Bronchial epithelial cell (primary cell): ENCODE measurements at places on chromosomes 12 and 14.

GRCh38 chr14:98323836-98324235 lies 948.2 kb downstream of the BCL11B start:
- DNase-seq: no peak

DNA sequence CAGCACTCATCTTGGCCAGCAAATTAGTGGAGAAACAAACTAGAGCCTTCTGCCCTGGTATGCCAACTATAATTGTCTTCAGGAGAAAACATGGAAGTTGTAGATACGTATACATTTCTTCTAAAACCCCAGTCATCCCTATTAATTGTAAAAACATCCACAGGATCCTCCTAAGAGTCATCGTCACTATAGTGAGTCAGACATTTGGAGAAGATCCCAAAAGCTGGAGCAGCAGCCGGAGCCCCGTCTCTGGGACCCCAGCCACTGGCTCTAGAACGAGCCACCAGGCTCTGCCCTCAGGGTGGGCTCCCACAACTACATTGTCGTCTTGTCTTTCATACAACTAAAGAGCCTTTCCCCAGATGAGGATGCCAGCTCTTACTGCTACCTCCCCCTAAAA lies 15.5 kb downstream of the PRKAB1 start:
- no peak for DNase-seq

- DNase-seq: no peak
Observed at GRCh38 chr14:104974665-104975390, 3.3 kb downstream of the AHNAK2 start.

DNA sequence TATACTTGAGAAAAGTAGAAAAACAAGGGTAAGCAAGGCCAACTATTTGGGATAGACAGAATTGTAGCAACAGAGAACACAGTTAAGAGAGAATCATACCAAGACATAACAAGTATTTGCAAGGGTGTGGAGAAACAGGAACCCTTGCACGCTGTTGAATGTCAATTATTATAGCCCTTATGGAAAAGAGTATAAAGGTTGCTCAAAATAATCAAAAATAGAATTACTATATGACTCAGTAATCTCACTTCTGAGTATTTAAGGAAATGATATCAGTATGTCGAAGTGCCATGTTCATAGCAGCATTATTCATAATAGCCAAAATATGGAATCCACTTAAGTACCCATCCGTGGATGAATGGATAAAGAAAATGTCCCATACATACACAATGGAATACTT lies 193.3 kb downstream of the PHLDA1 start:
- no peak for DNase-seq

DNA sequence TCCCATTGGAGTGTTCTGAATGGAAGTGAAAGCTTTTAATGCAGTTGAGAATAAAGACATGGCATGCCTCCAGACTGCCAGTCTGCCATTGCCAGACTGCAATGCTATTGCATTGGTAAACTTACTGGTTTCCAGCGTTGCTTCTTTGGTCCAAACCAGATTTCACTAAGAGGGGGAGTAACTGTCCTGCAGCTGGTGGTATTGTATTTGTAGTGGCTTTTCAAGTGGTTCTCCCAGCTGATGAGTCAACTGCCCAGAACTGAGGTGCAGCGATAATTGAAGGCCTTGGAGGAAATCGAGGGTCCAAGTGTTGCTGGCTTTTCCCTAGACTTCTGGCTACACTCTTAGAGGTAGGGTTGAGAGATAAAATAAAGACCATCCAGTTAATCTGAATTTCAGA lies 31.9 kb downstream of the ERG28 start:
- DNase-seq: no peak

DNA sequence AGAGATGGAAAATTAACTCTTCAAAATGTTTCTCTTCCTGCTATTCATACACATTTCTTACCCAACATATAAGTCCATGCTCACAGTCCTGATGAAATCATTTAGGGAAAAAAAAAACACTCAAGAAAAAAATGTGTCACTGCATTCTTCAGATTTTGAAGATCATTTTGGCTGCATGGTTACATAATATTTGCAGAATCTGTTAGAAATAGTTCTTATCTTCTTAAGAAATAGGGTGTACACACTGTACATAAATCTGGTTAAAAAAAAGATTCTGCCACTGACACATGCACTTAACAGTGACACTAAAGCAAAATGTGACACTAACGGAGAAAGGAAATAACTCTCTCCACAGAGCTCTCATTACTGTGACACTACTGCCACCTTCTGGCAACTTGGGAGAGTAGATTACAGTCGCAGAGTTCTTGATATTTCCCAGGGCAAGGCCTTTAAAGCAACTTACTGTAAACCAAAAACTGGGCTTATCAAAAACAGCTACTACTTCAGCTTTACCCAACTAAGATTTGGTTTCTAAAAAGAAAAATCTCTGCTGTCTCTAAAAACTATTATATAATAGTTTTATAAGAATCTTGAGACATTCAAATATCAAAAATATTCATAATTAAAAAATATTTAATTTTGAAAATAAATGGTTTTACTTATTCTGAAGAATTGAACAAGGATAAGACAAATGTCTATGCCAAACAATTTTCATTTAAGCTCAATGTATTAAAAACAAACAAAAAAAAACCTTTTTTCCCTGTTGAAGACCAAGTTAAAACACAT lies 65.0 kb downstream of the SETD3 start:
- DNase-seq: peak; percentile 75

DNA sequence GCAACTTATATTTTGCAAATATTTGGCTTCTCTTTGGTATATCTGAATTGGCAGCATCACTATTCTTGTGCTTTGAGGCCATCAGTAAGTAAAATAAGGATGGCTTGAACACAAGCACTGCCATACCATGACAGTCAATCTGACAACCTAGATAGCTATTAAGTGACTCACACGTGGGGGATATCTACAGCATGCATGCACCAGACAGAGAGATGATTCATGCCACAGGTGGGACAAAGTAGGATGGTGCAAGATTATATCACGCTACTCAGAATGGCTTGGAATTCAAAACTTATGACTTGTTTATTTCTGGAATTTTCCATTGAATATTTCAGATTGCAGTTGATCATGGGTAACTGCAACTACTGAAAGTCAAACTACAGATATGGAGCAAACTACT lies 675.6 kb upstream of the MDGA2 start:
- DNase-seq: peak; percentile 46

DNA sequence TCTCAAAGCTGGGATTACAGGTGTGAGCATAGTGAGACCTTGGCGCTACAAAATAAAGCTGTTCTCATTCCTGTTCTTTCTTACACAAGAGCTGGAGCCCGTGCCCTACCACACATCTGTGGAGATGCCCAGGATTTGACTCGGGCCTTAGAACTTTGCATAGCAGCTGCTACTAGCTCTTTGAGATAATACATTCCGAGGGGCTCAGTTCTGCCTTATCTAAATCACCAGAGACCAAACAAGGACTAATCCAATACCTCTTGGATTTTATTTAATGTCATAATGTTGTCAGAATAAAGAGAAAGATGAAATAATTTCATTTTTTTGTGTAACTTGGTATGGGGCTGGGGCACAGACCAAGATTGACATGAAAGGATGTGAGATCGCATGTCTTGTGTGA lies 7.6 kb downstream of the PNP start:
- DNase-seq: no peak

- DNase-seq: no peak
Observed at GRCh38 chr14:32134448-32135097, 57.5 kb downstream of the ARHGAP5 start.

DNA sequence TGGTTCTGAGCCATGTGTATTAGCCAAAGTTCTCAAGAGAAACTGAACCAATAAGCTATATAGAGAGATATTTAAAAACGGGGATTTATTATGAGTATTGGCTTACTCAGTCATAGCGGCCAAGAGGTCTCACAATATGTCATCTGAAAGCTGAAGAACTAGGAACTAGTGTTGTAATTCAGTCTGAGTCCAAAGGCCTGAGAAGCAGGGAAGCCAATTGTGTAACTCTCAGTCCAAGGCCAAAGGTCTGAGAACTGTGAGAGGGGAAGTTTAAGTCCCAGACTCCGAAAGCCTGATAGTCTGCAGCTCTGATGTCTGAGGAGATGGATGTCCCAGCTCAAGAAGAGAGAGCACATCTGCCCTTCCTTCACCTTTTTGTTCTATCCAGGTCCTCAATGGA lies 344.8 kb upstream of the USP15 start:
- DNase-seq: no peak

DNA sequence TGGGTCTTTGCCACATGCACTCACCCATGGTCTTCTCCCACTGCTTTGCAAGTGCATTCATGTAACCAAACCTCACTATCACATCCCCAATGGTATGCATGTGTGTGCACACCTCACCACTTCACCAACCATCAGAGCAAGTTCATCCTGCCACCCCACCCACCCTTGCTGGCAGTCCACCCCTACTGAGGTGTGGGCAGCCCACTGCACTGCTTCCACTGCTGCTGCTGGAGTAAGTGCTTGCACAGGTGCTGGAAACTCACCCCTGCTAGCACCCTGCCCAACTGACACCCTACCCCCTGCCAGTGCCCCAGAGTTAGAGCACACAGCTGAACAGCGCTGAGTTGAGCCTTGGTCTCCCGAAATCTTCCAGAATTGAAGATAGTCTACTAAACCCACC lies 46.1 kb upstream of the CLEC14A start:
- no peak for DNase-seq

DNA sequence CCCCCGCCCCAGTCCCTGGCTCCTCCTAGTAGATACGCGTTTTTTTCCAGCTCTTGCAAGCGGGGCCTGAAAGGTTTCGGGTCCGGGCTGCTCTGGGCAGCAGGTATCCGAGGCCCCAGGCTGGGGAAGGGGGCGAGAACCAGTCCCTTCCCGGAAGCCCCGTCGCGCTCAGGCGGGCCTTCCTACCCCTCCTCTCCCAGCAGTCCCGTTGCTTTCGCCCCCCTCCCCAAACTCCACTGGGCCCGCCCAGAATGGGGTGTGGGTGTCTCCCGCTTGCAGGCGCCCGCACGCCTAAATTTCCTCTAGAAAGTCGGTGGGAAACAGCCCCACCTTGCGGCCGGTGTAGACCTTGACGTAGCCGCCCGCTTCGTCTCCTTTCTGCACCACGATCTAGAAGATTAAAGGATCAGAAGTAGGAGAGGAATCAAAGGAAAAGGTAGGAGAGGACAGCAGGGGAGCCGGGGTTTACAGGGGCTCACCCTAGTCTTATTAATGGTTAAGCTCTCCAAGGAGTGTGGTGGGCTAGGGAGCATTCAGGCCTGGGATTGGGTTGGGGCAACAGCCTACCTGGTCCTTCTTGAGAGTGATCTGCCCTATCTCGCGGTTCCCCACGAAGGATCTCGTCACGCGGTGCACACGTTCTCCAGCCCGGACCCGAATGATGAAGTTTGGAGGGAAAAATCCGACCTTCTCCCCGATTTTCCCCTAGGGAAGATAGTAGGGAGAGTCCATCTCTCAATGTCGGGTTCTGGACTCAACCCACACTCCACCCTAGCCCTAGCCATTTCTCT lies 7.3 kb downstream of the STAC3 start:
- peak; percentile 57 for DNase-seq

DNA sequence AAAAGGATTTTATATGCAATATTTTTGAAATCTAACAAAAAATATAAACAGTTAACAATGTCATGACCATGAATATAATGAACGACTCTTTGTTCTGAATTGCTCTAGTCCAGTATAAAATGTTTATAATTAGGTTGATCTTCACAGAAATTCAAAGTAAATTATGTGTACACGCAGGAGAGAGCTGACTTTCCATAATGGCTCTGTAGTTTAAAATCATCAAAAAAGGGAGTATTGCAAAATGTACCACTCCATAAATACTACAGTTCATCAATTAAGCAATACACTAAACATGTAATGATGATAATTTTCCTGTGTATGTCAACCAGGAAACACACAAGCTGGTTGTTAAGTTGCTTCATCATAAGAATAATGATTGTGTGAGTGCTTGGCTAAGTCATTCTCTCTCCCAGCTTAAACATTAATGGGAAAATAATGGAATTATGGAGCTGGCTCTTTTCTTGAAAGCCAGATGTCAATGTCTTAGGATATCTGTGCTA lies 189.5 kb upstream of the PLEKHG7 start:
- peak; percentile 28 for DNase-seq

GRCh38 chr12:62760779-62761178 lies 174.2 kb downstream of the PPM1H start:
- DNase-seq: no peak

DNA sequence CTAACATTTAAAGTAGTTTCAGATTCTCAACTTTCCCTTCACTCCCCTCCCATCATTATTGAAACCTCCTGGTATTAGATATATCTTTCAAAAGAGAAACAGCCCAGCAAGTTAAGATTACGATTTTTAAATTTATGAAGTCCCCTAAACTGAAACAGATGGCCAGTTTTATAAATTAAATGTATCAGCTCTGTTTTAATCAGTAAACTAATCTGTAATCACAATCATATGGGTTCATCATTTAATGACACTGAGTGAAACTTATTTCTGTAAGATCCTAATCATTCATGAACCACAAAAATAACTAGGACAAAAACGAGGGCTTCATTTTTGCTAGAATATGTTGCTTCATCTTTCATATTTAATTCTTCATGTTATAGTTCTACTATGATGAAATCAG lies 137.8 kb downstream of the EPS8 start:
- DNase-seq: no peak

GRCh38 chr12:42235426-42235825 lies 2.6 kb downstream of the YAF2 start:
- DNase-seq: no peak

GRCh38 chr14:97994020-97994531 lies 1196.9 kb downstream of the VRK1 start:
- no peak for DNase-seq

GRCh38 chr14:45400950-45401640 lies 148.1 kb upstream of the MIS18BP1 start:
- no peak for DNase-seq

GRCh38 chr14:103538291-103539055 lies 9.5 kb downstream of the TRMT61A start:
- DNase-seq: no peak

DNA sequence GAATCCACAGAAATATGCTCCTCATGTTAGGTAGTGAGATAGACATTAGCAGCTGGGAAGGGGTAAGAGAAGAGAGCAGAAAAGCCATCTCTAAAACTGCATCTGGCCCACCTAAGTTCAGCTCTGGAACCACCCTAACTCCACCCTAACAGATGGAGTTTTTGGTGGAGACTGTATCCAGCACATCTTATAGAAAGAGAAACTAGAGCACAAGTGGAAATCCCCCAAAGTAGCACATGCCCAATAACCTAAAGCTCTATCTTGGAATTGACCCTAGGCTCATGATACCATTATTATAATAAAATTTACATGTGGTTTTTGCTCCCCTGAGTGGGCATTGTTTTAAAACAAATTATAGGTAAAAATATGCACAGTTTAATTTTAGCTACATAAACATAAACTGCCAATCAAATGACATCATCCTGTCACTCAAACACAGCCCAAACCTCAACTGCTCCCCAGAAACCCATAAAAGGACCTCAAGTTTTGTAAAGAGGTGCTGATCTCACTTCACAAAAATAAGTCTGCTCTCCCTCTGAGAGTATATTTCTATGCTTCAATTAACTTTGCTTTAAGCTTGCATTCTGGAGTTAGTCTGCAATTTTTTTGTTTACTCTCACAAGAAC lies 206.4 kb downstream of the PIK3C2G start:
- DNase-seq: no peak
